ENCODE measurements at places on chromosomes 16 and 17. TPM values are rescaled to one million over a fixed set of nuclear protein-coding genes. Genes with fewer than 3 reads are reported as not detected.

SHISA9 gene
- total RNA-seq: not detected

TBC1D28 gene
- total RNA-seq: not detected

DNA sequence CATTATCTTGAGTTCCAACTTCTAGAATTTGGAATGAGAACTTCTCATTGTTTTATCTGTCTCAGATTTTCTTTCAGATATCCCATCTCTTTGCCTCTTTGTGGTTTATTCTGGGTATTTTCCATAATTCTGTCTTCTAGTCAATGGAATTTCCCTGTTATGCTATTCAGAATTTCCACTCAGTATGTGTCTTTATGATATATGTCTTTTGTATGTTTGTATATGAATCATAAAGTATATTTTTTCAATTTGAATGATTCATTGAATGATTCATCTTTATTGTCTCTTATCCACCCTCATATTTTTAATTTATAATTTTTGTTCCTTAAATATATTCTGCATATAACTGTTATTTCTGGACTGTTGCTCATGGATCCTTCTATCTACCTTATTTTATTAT, 729.7 kb upstream of the GOT2 start:
- DNase-seq: no peak

DNA sequence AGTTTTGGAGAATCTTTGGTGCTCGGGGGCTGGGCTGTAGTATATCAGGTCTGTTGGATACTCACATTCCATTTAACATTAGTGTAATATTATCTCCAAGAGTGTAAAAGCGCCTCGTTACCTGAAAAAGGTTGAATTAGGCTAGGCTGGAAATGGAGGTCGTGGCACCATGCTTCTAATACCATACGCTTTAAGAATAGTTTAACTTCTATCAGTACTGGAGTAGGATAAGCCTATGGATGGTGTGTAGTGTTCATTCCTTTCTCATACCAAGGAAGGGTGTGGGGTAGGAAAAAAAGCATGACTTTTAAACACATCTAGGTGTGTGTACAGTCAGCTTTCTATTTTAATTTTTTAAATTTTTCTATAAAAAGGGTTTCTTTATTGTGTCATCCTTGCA, 2.0 kb downstream of the SRCAP start:
- no peak for DNase-seq

CCDC78 gene
- total RNA-seq: 3.9 TPM

KIF19 gene
- 0.37 TPM for total RNA-seq

ZFPM1 gene
- 15.8 TPM for total RNA-seq

- no peak for DNase-seq
Observed at GRCh38 chr17:68507576-68507975, 4.7 kb upstream of the PRKAR1A start.

DNA sequence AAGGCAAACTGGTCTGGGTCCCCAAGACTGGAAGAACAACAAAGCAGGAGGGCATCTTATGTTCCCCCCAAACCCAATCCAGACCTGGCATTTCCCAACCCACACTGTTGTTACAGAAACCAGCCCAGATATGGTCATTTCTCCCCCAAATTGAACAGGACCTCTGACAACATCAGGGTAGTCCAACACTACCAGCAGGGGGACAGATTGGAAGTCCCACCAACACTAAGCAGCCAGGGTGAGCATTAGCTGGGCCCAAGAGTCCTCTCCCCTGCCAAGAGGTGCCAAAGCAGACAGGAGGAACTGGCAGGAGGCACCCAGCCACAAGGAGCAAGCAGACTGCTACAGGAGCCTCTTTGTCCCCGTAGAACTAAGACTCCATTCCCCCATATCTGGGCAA, 29.3 kb upstream of the CNEP1R1 start:
- no peak for DNase-seq

GINS2 gene
- total RNA-seq: 51.3 TPM

DNA sequence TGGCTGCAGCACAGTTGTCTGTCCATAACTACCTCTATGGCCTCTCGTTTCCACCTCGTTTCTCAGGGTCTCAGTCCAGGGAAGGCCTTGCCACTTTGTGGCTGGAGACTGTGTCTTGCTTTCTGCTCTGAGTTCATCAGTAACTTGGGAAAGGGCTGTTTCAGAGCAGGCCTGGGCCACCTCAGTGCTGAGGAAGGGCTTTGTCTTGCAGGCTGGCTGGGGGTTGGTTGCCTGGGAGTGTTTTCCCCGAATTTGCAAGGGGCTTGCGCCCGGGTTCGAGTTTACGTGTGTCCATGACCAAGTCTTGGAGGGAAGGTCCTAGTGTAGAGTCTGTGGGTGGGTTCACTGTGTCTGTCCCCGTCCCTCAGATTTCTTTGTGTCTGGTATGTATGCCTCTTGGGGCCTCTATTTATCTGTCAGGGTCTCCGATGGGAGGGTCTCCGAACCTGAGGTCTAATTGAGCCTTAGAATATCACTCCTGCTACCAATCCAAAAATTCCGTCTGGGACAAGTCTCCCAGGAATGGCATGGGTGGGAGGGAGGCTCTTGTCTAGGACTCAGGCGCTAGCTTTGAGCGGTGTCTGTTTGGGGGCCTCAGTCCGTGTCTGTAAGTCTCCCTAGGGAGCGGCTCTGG, 594 bp upstream of the TGFB1I1 start:
- DNase-seq: no peak

GRCh38 chr17:4480929-4481898, 17.5 kb upstream of the SPNS2 start:
- peak; percentile 83 for DNase-seq
